ENCODE measurements at places on chromosomes 12 and 14. TPM values are rescaled to one million over a fixed set of nuclear protein-coding genes. Genes with fewer than 3 reads are reported as not detected.

DNA sequence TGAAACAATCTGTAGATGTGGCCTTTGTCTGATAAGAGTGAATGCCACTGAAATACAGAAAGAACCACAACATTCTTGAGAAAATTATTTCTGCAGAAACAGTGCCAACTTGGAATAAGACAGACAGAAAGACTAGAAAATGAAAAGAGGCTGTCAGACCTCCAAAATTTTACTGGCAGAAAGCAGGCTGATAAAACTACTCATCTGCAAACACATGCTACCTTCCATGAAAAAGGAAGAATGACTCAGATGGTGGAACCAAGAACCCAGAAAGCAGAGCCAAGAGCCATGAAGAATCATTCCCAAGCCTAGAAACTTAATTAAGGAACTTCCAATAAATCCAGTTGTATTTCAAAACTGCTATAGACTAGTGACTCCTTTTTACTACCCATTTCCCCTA is 31.9 kb upstream of the OSBPL8 start:
- DNase-seq = peak; percentile 62

DNA sequence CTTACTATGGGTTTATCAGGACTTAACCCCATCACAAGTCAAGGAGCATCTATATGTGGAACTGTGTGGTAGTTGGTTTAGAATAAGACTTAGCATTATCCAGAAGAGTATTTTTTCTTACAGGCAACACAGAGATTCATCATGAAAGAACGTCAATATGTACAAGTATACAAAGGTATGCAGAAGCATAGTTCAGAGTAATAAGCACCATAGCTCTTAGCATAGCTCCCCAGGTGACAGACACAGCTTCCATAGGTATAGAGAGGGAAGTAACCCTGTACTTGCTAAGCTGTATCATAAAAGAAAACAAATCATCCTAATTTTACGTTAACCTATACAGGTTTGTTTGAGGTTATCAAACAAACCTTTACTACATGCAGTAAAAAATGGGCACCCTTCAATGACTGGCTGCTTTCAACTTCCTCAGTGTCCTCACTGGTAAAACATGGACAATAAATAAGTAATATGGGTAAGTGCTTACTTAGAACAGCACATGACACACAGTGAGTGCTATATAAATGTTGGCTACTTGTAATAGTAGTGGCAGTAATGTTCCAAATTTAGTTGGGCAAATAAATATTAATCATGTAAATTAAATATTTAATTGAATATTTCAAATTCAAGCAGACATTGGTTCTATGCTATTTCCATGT is 50.9 kb downstream of the PTPN21 start:
- no peak for DNase-seq

- no peak for DNase-seq
These were observed 114.4 kb downstream of the FOXA1 start for GRCh38 chr14:37480446-37481290.

DNA sequence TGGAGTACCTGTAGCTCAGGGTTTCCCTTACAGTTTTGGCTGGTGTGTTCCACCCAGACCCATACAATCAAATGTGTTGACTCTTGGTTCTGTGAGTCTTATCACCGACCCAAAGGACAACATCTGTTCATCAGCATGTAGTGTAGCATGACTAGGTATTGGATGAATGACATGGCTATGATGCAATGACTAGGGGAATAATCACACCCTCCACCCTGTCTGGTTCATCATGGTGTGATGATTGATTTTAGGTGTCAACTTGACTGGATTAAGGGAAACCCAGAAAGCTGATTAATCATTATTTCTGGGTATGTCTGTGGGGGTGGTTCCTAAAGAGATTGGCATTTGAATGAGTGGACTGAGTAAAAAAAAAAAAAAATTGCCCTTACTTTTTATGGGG is 311.3 kb downstream of the DPF3 start:
- no peak for DNase-seq

DNA sequence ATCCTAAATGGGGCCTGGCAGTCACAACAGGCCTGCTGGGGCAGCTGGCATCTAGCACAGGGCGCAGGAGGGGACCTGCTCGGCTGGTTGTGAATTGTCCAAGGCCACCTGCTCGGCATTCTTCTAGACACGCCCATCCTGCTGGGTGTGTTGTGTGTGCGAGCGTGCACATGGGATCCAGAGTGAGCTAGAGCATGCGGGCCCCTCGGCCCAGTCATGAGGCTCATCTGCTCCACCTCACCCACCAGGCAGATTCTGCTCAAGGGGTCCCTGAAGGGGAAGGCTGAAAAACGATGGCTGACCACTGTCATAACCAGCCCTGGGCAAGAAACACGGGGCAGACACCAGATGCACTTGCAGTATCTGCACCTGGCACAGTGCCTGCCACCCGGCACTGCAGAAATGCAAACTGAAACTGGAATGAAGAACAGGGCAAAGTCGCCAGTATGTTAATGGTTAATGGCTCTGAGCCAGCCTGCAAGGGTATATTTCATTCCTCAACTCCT is 31.8 kb downstream of the MAX start:
- DNase-seq = no peak

DNA sequence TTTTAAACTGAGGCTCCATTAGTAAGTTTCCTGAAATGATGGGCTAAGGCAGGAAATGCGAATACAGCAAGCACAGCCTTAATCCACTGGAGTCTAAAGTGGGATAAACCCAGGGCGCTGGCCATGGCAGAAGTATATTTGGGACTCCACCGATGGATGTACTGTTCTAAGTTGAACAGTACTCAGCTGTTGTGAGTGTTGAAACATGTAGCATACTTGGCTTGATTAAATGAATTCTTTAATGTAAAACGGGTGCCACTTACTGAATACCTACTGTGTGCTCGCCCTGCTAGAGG is 996 bp downstream of the SSPN start:
- DNase-seq = no peak

Gene C12orf60
- 0.69 TPM for total RNA-seq

Gene HPD
- 2.3 TPM for total RNA-seq

Gene CCDC77
- total RNA-seq = 22.4 TPM

Gene LBHD2
- total RNA-seq = not detected
